ENCODE measurements at places on chromosomes 12 and 14.

DNA sequence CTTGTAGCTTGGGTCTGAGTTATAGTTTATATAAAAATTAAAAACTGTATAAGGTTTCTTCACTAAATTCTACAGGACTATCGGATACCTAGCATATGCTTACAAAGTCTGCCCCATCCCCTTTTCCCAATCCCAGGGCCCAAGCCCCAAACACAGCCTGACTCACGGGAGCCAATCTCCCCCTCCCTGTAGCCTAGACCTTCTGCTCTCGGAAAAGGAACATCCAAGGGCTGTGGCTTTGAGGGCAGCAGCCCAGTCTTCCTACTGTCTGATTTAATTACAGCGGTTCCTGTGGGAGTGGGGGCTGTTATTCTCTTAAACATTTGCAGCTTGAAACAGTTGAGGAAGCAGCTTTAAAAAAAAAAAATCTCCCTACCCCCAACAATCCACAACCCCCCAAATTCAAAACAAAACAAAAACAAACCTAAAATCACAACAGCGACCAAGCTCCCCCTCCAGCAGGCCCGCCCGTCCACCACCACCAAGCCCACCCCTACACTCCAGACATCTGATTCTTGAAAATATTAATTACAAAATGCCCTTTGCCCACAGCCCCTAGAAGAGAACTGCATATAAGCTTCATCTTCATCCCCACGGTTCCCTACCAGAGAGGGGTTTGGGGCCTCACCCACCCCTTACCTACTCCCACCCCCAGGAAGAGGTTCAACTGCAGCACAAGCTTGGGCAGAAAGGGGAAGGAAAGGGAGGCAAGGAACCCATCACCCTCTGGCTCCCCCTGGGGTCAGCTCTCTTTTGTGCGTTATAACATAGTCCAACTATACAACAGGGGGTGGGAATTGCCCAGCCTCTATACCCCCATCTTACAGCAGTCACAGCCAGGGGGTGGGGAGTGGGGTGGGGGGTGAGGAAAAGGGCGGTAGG, 1.1 kb upstream of the PRKAG1 start:
- DNase-seq = no peak

DNA sequence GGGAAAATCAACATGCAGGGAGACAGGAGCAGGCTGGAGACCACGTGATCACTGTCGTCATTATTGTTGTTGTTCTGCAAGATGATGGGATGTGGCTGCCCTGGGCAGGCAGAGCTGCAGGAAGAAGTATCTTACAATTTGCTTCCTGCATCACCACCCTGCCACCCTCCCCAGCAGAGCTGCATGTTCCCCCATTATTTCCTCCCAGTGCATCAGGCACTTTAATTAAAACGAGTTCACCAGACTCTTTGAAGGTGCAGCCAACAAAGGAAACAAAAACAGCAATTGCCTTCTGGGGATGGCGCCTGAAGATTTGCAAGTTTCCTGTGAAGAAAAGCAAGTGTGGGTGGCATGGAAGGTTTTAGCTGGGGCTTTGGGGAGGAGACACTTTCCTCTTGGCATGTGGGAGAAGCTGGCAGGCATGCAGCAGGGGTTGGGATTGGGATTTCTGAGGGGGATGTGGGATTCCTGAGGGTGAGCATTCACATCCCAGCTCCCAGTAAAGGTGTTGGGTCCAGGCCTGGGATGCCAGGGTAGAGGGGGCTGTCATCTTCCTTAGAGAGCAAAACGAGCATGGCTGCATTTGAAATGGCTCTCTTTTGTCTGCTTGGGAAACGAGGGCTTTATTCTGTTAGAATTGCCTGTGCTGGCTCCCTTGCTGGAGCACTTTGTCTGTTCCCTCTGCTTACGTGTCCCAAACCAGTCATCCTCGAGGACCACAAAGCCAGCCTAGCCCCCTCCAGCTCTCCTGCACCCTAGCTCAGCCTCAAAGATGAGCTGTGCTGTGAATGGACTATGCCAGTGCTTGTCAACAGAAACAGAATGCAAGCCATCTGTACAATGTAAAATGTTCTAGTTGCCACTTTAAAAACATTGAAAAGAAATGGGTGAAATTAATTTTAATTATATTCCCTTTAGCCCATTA, 11.5 kb upstream of the C14orf132 start:
- DNase-seq = no peak

- DNase-seq = no peak
Measured at GRCh38 chr12:79706676-79707075, 15.9 kb upstream of the PAWR start.

GRCh38 chr14:67385120-67385519, 25.0 kb downstream of the EIF2S1 start:
- DNase-seq = no peak

- DNase-seq = no peak
Measured at GRCh38 chr12:2387103-2387834, 334.5 kb downstream of the CACNA1C start.

DNA sequence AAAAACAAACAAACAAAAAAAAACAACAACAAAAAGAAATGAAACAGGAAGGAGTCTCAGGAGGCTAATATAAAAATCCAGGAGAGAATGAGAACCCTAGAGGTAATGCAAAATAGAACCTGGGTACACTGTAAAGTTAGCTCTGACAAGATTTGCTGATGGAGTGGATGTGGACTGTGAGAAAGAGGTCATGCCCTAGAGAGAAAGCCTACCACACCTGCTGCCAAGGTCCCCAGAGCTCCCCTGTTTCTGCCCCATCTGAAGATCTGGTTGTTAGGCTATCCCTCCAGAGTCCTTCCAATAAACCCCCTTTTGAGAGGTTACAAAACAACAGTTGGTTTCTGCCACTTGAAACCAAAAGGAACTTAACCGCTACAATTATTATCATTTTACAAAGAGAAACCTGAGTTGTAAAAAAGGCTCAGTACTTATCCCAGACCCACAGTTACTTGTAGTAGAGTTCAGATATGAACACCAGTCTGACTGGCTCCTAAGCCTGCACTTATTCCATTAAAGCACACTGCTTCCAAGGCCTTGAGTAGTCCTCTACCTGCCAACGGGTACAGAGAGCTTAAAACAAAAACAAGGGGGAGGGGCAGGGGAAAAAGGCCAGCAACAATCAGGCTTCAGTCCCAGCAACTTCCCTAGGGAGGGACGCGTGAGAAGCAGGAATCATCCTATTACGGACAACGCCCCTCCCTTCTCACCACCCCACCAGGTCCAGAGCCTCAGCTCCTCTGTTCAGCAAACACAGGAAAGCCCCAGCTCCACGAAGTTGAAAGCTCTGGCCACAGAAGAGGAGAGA, 27.7 kb downstream of the PPP1R13B start:
- DNase-seq = no peak

DNA sequence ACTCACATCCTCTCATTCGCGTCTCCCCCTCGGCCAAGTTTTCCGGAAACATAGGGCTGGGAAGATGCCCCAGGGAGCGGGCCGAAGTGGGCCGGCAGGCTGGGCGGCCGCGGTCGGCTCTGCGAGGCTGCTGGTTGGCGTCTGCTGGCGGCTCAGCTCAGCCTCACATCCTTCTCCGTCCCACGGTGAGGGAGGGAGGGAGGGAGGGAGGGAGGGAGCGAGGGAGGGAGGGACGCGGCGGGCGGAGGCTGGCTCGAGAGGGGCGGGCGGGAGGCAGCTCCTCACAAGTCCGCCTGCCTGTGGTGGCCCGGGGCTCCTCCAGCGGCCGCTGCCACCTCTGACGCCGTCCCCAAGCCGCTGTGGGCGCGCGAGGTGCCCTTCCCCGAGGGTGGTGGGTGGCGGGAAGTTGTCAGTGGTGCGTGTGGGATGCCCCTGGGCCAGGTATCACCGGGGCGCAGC, 93.8 kb downstream of the RFLNA start:
- DNase-seq = peak; percentile 55

DNA sequence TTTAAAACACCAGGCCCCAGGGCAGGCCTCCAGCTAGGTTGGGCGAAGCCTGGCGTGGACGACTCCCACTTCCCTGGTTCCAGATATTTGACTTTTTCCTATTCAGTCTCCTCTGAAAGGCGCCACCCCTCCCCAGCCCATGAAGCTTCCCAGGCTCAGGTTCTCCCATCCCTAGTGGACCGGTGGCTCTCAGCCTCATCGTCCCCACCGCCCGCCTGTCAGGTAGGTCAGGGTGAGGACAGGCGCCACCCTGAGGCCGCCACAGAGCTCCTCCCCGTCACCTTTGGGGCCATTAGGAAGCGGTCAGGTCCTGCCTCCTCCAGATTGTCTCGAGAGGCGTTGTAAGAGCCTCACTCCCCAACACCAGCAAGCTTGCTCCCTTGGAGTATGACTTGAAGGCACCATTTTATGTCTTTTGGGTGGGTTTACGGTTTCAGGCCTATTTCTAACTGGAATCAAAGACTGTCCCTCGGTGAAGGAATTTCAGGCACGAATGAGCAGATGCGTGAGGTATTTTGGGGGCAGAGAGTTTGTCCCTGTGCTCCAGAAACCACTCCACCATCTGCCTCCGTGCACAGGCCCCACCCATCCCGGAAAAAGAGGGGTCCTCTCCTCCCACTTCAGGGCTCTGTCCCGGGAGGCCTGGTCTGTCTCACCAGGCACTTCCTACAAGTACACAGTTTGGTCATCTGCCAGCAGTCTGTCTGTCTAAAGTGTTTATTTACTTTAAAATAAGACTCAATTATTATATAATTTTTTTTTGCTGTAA, 55.6 kb downstream of the TSPAN9 start:
- no peak for DNase-seq

- DNase-seq = no peak
Measured at GRCh38 chr14:34254571-34254970, 207.5 kb downstream of the SPTSSA start.

DNA sequence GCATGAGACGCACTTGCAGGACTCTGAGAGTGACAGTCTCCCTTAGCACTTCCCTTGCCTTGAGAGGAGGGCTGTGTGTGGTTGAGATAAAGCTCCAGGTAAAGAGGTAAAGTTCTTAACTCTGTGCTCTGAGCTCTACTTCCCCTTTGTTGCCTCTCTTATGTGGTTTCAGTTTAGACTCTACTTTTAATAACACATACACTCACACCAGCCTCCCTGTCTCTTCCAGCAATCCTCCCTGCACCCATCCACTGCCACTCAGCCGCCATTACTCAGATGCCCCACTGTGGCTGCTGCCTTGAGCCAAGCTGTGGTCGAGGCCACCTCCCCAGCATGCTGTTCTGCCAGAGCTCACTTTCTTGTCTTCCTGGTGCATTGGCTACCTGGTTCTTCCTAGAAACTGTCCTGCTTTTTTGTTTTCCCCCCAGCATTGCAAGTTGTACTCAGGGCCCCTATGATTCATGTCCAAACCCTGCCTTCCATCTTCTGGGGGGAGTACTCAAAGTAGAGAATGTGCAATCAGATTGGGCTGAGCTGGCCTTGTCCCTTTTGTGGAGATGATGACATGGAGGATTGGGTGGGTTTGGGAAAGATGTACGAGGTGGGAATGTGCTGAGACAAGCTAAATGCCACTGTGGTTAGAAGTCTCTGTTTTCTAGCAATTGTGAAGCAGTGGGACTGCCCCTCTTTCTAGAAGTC, 115.5 kb upstream of the PARP11 start:
- no peak for DNase-seq

DNA sequence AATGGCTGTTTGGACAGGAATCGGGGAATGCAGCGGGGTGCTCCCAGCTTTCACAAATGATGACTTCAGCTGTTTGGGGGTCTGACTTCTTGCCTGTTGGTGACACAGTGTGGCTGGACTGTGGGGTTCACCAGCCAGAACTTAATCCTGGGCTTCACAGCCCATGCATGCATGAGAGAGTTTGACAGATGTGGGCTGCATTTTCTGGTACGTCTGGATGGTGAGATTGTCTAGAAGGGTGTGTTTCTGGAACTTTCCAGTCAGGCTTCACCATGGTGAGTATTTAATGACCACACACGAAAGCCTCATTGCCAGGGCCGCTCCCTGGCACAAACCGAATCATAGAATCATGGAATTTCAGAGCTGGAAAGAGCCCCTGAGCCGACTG, 29.6 kb downstream of the CHST11 start:
- no peak for DNase-seq

GRCh38 chr12:109467978-109468676, 9.0 kb downstream of the KCTD10 start:
- no peak for DNase-seq

DNA sequence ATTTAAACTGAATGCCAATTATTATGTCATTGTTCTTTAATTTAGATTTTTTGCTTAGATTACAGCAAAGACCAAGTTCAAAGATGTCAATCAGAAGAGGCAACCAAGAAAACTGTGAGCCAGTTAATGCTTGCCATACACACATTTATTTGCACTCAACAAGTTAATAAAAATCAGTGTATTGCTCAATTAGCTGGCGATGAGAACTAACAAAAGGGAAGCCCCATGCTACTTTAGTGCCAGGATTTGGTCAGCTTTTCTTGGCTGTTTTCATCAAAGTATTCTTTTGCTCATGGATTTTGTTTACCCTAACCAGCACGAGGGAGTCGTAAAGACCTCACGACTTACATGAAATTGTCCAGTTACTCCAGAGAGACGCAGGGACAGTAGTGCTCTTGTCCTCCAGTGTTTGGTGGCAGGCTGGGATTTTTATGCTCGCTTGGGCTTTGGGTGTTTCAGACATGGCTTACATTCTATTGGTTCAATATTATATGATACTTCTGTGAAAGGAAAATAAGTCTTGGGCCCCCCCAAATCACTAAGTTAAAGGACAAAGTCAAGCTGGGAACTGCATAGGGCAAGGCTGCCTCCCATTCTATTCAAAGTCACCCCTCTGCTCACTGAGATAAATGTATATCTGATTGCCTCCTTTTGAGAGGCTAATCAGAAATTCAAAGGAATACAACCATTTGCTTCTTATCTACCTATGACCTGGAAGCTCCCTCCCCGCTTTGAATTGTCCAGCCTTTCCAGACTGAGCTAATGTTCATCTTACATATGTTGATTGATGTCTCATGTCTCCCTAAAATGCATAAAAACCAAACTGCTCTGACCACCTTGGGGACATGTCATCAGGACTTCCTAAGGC, 7.4 kb upstream of the B4GALNT1 start:
- DNase-seq = no peak

DNA sequence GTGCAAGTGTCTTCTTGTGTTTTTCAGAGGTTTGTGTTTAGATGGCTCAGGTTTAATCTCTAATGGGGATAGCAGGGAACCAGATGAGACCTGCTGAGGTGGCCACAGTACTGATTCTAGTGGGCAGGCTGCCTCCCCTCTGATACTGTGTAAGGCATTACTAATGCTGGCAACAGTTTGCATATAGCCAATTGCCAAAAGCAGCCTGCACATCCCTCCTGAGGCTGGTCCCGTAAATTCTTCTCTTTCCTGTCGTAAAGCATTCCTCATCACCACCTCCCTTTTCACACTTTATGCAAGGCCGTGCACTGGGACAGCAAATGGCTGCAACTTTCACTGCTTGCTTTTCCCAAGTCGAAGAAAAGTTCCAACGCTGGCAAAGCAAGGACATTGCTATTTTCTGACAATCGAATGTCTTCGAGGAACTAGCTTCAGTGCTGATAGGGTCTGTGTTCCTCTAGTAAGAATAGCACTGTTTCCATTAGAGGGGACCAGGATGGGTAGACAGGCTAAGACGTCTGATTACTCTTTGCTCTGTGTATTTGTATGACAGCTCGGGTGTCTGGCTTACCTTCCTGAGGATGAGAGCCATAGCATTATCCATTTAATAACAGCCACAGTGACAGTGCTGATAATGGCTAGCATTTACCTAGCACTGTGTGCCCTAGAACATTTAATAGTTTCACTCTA, 178.2 kb upstream of the HIF1A start:
- no peak for DNase-seq

All from stimulated activated CD8-positive, alpha-beta memory T cell treated with anti-CD3 and anti-CD28 coated beads, Interleukin-7, amount 100 ng/mL, for 4 hours (primary cell).